ENCODE measurements at places on chromosomes 1 and 21. TPM values are rescaled to one million over a fixed set of nuclear protein-coding genes. Genes with fewer than 3 reads are reported as not detected.

DNA sequence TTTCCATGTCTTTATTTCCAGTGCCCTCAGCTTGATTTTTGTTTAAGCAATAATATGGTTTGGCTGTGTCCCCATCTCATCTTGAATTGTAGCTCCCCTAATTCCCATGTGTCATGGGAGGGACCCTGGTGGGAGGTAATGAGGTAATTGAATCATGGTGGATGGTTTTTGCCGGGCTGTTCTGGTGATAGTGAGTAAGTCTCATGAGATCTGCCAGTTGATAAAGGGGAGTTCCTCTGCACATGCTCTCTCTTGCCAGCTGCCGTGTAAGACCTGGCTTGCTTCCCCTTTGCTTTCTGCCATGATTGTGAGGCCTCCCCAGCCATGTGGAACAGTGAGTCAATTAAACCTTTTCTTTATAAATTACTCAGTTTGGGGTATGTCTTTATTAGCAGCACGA, 559.6 kb upstream of the ADAMTS5 start:
- no peak for DNase-seq

GRCh38 chr1:210236840-210237409, 4.3 kb downstream of the SERTAD4 start:
- peak; percentile 24 for DNase-seq

- no peak for DNase-seq
Observed at GRCh38 chr1:47483651-47484050, 45.8 kb downstream of the FOXD2 start.

DNA sequence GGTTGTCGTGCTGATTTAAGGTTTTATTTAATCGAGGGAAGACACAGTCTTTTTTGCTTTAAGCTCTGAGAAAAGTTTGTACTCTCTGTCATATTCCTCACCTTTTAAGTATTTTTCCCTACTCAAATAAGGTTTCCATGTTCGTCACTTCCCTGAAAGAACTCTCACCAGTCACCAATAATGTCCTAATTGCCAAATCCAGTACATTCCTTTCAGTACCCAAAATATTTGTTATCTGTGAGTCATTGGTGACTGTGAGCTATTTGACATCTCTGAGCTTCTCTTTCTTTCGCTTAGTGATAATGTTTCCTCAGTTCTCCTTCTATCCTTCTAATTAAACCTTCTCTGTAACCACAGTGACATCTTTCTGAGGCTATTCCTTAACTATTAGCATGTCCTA, 874.2 kb upstream of the ADGRL2 start:
- no peak for DNase-seq

SERPINC1 gene
- not detected for total RNA-seq

SPATA46 gene
- total RNA-seq = not detected

Data from IMR-90 (cell line).